ENCODE measurements at places on chromosomes 3 and 15.
A peak's percentile ranks its signal among the peaks of the same experiment; 100 is the strongest.

GRCh38 chr3:67783281-67784250 lies 129.2 kb upstream of the SUCLG2 start:
- no peak for DNase-seq

DNA sequence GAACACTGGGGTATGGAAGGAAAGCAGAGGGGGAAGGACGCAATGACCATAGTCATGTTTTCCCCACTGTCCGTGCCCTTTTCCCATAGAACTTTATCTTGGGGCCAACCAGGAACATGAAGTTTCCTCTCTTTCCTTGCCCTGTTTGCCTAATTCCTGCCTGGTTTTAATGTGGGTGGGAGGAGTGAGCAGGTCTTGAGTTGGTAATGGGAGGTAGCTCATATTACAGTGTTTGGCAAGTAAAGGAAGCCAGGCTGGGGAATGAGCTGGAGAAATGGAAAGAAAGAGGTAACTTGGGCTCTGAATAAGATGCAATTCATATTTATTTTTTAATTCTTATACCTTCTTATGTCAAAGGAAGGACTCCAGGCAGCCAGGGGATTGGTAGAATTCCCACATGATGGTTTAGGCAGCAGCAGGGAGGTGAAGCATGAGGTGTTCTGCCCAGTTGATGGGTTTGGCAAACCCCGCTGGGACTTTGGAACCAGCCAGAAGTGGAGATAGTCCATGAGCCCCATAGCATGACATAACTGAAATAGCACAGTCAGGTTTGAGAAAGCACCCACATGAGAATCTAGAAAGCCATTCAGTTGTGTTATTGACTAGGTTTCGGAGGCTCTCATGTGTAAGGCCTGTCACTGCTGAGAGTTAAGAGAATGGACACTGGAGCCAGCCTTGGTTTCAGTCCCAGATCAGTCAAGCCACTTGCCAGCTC lies 60.0 kb downstream of the CCK start:
- DNase-seq: no peak

DNA sequence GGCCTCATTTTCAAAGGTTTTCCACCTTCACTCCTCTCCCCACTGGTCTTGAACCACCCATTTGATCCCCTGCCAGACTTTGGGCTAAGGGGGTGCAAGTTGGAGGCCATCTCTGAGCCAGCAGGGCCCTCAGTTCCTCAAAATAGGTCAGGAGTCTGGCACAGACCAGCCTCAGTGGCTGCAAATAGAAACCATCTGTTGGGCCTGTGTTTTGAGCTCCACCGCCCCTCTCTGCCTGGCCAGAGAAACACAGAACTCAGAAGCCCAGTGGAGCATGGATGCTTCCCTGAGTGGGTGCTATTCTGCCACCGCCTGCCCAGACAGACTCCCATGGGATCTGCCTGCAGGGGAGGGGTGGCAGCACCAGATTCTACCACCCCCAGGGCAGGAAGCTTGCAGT lies 56.3 kb downstream of the CORO2B start:
- no peak for DNase-seq

- no peak for DNase-seq
These were observed 438.8 kb downstream of the FHIT start for GRCh38 chr3:60812502-60812901.

- DNase-seq: no peak
These were observed 538.5 kb upstream of the NECTIN3 start for GRCh38 chr3:110533089-110533488.

DNA sequence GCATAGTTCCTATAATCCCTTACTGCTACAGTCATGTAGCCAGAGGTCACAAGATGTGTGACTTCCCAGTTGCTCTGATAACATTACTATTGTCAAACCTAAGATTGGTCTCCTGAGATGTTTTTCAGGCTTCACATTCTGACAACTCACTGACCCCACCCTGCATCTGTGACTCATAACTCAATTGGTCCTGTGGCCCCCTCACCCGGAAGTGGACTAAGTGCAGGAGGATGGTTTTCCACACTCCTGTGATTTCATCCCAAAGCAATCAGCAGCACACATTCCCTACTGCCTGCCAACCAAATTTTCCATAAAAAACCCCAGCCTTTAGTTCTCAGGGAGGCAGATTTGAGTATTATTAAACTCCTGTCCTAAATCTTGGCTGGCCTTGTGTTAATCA lies 564.9 kb upstream of the ZNF385D start:
- no peak for DNase-seq

DNA sequence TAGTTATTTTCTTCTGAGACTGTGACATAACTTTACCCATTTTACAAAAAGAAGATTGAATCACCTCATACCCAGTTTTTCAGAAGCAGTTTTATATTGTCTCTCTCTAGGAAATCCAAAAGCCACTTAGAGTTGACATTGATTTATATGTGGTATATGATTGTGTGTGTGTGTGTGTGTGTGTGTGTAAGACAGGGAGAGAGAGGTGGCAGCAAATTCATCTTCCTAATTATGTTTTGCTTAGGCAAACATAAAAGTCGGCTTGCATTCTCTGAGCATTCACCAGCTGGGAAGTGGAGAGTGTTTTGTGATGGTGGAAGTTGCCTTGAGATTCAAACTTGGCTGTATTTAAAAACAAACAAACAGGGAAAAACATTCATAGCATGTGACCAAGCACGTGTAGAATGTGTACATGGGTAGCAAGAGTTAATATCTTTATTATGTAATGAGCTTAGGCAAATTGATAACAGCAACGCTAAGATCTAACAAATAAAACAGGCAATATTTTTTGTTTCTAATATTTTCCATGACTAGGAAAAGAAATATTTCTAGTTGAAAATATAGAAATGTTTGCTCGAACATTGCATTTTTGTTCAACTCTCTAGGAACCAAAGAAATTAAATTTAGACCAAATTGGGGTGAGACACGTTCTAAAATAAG lies 64.4 kb upstream of the IGF1R start:
- DNase-seq: no peak

DNA sequence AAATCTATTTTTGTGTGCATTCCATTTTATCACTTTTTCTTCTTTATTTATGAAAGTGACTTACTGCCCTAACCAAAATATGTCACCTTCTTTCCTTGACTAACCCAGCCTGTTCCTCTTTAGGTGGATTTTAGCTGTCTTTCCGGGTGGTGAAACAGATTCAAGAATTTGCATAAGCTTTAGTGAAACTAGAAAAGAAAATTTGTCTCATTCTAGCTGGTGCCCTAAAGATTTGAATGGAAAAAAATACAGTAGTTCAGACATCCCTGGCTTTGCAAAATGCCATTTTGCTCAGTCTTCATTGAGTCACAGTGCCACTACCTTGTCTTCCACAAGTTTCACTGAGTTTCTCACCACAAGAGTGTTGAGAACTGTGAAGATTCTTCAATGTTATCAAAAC lies 28.2 kb upstream of the CCDC50 start:
- no peak for DNase-seq

DNA sequence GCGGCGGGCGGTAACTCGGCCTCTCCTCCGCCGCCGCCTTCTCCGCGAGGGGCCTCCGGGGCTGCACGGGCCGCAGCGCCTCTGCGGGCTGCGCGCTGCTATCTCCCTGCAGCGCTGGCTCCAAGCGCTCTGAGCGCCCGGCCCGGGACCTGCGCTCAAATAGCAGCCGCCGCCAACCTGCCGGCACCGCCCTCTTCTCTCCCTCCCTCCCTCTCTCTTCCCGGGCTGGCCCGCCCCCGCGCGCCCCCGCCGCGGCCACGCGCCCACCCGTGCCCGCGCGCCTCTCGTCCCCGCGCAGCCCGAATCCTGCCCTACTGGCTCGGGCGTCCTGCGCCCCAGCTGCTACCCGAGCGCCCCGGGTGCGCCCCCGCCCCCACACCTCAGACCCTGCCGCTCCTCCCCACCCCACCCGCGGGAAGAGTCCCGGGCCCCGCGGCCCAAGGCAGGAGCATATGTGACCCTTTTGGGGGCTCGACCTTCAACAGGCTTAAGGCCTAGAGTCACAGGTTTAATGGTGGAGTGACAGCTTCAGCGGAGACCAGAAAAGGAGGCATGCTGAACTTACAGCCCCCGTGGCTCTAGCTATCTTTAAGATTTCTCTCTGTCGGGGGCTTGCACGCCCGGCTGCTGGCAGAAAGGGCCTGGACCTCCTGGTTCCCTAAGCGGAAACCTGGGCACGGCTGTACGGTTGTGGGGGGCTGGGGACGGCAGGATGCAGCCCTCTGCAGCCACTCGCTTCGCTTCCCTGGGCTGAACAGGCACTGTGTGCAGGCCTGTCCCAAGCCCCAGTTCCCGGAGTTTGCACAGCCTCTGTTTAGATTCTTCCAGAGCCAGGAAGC lies at the start of gene CACNA2D2:
Gene CACNA2D2 (minus strand): TSS at position 131 of the 839 bp plus-strand sequence. CDS start 211 bp downstream, outside the sequence.
- peak; percentile 30 for DNase-seq

- peak; percentile 60 for DNase-seq
These were observed 32.8 kb downstream of the LOXL1 start for GRCh38 chr15:73959012-73959581.

DNA sequence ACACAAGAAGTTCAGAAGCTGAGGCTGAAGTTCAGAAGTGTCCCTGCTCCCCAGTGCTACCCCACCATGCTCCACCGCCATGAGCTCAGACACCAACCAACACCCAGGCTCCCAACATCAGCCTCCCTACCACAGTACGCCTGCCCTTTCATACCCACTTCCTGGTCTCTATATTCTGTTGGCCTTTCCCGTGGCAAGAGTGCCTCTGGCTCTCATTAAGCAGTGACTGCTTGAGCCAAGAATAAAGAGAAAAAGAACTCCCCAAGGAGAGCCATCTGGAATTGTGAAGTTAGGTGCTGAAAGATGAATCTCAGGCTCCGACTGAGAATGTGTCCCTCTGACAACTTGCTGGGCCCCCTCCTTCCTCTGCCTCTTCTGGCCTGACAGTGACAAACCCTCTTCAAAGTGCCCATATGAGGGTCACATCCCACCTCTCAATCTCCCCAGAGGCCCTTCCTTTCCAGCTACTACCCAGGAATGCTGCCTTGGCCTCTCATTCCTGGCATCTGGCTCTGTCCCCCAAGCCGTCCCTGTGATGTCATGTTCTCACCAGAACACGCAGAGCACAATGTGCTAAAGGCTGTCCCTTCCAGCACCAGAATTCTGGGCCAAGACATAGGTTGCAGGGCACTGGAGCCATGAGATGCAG lies 306.8 kb downstream of the NTRK3 start:
- no peak for DNase-seq

GRCh38 chr15:35728219-35728940 lies 182.4 kb upstream of the DPH6 start:
- DNase-seq: no peak

DNA sequence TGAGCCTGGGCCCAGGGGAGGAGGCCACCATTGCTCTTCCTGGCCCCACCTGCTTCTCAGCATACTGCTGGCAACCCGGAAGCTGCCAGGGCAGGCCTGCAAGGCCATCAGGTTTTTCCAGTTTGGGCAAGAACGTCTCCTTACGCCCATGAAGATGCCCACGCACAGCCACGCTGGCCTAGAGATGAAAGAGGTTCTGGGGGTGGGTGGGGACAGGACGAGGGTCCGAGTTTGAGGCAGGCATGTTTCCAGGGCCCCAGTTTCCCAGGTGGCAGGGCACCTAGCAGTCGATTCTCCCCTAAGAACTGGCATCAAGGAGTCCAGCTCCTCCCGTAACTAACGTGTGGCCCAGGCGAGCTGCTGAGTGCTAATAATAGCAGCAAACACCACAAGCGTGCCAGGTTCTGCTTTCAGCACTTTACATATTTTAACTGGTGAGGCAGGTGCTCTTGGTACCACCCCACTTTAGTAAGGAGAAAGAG lies 45.8 kb downstream of the ZNF710 start:
- DNase-seq: no peak

- DNase-seq: no peak
These were observed 263.1 kb upstream of the DNAJC19 start for GRCh38 chr3:181252631-181253030.

DNA sequence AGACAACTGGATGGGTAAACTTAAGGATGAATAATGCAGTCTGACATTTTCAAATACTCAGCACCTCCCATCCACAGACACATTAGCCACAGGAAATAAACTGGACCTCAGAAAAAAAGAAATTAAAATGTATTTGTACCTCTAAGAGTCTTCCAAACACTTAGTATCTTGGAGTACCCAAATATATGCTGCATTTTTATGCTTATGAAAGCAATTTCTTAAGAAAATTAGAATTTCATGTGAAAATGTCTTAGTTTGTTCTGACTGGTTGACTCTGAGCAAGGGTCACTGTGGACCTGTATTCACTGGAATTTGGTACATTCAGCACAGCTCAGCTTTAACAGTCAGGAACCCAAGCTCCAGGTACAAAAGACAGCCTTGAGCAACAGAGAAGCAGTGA lies 216.2 kb upstream of the UBE2E2 start:
- DNase-seq: no peak

DNA sequence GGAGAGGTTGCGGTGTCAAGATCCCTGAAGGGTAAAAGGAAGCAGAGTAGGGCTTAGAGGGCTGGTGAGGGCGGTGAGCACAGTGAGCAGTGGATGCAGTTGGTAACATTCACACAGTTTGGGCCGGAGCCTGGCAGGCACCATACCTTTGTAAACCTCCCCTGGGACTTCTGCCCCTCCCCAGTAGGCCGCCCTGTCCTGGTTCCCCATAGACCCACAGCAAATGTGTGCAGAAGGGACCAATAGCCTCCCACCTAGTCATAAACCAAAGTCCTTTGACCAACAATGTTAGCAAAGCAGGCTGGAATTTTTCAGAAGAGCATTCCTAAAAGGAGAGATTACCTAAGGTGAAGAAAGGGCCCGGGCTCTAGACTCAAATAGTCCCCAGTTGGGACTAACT lies 1.7 kb upstream of the PHGR1 start:
- DNase-seq: no peak

DNA sequence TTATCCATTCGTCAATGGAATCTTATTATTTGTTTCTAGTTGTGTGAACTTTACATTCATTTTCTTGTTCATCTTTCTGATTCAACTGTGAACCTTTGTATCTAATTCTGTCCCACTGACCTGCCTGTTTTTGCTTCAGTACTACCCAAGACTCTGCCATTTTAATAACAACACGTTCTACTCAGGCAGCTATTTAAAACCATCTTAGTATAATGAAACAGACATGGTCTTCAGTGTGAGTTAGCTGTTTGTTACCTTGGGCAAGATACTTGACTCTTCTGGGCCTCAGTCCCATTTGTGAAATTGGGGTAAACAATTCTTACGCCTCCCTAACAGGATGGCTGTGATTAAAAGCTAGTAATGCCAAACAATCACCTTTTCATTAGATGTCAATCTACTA lies 1.6 kb downstream of the BTBD1 start:
- DNase-seq: no peak

- no peak for DNase-seq
These were observed 202.7 kb downstream of the CGGBP1 start for GRCh38 chr3:87856126-87856525.

GRCh38 chr3:58993547-58993946 lies 56.3 kb downstream of the CFAP20DC start:
- no peak for DNase-seq

GRCh38 chr3:113157408-113158030 lies 53.8 kb upstream of the BOC start:
- no peak for DNase-seq

All from activated CD4-positive, alpha-beta T cell treated with anti-CD3 and anti-CD28 coated beads, Interleukin-2, amount 50 U/mL, for 16 hours (primary cell).